ENCODE measurements at places on chromosomes 6 and 20.
A peak's percentile ranks its signal among the peaks of the same experiment; 100 is the strongest.

DNA sequence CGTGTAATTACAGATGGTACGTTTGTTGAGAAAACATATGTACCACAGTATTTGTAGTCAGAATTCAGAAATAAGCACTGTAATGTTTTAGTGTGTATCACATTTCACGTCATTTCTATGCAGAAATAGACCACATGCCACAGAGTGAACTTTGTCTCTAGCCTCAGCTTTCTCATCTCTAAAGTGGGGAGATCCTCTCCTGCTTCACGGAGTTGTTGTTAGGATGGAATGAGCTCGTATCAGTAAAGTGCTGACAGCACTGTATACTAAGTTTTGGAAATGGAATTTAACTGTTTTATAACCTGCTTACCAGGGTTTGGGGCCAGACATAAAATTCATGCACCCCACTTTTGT lies 34.2 kb upstream of the PXDC1 start:
- no peak for DNase-seq

GRCh38 chr6:123640567-123641187 lies 3.9 kb upstream of the TRDN start:
- no peak for DNase-seq

DNA sequence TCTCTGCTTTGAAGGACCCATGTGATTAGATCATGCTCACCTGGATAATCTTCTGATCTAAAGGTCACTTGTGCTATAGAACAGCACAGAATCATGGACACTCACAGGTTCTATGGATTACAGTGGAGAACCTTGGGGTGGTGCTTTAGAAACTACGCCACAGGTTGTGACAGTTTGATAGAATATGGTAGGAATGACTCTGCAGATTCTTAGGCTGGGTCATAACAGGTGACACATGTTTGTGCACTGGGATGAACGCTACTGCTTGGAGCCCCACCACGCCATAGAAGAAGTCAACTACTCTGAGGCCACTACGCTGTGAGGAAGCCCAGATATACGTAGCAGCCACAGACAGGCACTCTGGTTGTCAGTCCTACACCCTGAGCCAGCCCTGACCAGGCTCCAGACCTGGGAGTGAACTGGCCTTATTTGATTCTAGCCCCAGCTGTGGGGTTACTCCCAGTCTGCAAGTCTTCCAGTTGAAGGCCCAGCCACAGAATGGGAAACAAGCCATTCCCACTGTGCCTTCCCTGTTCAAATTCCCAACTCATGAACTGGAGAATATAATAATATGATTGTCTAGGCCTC lies 99.0 kb upstream of the SLC24A3 start:
- DNase-seq = no peak

DNA sequence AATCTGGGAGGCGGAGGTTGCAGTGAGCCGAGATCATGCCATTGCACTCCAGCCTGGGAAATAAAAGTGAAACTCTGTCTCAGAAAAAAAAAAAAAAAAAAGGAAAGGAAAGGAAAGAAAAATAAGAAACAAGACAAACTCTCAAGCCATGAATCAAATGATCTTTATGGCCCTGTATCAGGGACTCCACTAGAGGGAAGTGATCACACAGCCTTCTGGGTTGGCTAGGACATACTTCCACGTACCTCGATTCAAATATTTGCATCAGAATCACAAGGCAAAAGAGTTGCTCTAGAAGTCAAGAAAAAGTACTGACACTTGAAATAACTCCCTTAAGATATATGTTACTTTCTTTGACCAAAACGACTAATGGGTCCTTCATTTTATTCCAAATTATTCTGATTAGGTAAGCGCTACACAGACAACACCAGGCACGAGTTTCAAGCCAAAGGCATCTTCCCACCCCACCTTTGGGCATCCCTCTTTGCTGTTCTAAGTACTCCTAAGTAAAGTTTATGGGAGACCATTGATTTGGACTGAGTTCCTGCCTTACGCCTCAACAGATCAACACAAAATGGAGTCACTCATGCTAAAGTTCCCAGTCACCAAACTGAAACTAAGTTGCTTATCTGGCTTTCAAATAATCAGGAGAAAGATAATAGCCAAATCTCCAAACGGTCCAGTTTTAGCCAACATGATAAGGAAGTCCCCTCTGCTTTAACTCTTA lies 77.5 kb upstream of the NT5E start:
- DNase-seq = no peak

DNA sequence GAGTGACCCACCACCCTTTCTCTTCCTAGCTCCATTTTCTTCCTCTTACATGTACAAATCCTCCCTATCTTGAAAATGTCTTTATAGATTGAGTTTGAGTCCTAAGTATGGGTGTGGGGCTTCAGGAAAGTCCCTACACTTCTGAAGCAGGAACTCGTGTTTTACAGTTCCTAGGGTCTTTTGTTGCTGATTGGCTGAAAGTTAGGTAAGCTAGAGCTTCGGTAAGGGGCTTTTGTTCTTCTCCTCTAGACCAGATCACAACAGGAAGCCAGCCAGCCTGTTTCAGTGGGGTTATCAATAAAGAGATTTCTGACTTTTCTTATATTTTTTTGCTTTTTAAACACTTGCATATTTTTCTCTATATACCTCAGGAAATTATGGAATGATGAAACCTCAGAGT lies 51.3 kb downstream of the CNR1 start:
- DNase-seq = no peak

- no peak for DNase-seq
Observed at GRCh38 chr6:151885234-151885633, 77.8 kb downstream of the ESR1 start.

- DNase-seq = no peak
Observed at GRCh38 chr6:166499350-166500163, 86.9 kb downstream of the RAMACL start.

GRCh38 chr6:6399568-6399967 lies 79.1 kb upstream of the F13A1 start:
- DNase-seq = no peak

- no peak for DNase-seq
Observed at GRCh38 chr20:59005523-59006166, 1.4 kb downstream of the CTSZ start.

- DNase-seq = no peak
Observed at GRCh38 chr6:52641388-52641787, 29.5 kb upstream of the TMEM14A start.

DNA sequence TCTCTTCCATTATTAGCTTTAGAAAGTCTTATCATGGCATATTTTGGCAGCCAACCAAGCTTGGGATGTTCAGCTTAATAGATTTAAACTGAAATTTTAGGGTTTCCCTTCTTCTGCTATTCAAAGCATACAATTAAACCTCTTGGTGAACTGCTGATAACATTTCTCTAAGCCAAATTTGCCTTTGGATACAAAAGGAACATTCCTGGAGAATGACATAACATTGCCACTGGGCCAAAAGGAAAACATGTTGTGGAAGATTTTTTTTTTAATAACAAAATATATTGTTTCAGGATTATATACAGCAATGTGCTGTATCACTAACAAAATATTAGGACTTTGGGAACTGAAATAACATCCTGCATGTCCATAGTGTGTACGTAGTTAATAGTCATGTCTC lies 215.1 kb upstream of the TBX18 start:
- DNase-seq = peak; percentile 19

DNA sequence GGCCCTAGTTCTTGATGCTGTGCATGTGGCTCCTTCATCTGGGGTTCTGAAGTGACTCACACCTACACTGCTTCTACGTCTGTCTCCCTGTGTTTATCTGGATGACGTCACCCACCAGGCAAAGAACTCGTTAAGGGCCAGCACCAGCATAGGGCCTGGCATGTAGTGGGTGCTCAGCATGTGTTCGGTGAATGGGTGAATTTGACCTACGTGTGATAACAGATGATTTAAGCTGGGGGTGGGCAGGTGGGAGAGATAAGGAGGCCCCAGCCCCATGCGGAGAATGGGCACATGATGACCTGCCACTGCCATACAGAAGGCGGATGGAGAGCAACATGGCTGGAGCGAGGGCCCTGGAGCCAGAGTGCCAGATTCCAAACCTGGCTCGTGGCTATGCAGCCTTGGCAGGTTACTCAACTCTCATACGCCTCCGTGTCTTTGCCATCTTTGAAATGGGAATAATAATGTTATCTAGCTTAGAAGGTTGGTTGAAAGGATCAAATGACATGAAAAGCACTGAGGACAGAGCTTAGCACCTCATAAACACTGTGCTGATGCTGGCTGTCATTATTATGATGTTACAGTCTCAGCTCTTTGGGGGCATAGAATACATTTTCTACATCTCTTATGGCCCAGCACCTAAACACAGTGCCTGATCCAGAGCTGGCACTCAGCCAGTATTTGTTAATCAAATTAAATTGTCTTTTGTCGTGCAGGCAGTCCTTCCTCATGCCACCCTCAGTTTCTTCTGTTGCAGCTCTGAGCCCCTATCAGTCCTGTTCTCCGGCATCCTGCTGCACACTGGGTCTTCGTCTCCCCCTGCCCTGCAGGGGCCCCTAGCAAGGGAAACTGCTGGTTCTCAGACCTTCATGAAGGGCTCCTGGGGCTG lies 39.6 kb downstream of the VEGFA start:
- peak; percentile 85 for DNase-seq

- peak; percentile 75 for DNase-seq
Observed at GRCh38 chr20:63652192-63652980, 838 bp downstream of the STMN3 start.

- DNase-seq = no peak
Observed at GRCh38 chr6:26459023-26459810, 1.5 kb downstream of the BTN2A1 start.

GRCh38 chr6:7730001-7730783 lies 4.3 kb downstream of the BMP6 start:
- DNase-seq = no peak

GRCh38 chr6:3379482-3380060 lies 77.3 kb downstream of the SLC22A23 start:
- DNase-seq = no peak

GRCh38 chr6:42392833-42393232 lies 58.9 kb downstream of the TRERF1 start:
- no peak for DNase-seq

DNA sequence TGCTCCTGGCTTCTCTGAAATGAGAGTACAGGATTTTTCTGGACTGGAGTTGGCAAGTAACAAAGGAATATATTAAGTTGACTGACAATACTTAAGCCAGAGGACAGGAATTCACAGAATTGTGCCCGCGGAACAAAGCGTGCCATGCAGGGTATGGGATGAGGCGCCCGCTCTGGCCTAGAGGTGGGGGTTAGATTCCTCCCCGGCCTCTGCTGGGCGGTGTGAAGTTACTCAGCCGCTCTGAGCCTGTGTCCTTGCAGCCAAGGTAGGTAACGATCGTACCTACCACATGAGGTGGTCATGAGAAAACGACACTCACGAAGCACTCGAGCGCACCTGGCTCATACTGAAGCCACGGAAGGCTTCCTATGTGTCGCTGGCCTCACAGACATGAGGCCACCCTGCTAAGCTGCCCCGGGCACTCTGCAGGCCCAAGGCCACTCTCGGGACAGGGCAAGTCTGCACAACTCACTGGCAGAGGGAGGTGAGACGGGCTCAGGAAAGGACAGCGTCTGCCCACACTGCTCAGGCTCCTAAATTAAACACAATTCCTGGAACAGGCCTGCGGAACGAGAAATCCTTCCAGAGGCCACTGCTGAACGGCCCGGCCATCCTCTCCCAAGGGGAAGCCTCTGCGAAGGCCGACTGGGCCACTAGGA lies 70.8 kb downstream of the PSMG4 start:
- DNase-seq = no peak

- peak; percentile 52 for DNase-seq
Observed at GRCh38 chr6:26576929-26577719, 19.6 kb upstream of the ABT1 start.

GRCh38 chr6:29938746-29939508 lies 3.4 kb upstream of the HLA-A start:
- DNase-seq = no peak

DNA sequence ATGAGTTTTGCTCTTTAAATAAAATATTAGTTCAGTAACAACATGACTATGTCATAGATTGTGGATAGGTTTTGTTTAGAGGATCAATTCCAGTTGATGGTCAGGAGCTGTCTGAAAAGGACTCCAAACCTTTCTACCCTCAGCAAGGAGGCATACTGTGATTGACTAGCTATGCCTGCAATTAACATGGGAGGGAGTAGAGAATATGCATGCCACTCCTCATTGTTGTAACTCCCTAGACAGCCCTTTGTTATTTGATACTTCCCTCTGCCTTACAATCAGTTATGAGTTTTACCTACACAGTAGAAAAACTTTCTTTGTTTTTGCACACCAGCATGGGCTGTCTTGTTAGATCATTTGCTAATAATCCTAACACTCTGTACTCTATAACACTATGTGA lies 1418.5 kb downstream of the KHDRBS2 start:
- DNase-seq = no peak

DNA sequence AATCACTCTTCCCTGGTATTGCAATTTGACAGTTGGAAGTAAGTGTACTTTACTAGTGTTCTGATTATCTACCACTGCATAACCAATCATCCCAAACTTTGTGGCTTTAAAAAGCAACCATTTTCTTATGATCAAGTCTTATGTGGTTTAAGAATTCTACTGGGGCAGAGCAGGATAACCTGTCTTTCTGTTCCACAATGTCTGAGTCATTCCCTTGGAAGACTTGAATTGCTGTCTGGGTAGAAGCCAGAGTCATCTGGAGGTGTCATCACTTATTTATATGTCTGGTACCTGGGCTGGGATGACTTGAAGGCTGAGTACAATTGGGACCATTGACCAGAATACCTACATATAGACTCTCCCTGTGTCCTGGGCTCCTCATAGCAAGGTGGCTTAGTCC lies 644.3 kb downstream of the HDGFL1 start:
- no peak for DNase-seq

GRCh38 chr6:169726049-169726400 lies 1.7 kb upstream of the PHF10 start:
- no peak for DNase-seq

DNA sequence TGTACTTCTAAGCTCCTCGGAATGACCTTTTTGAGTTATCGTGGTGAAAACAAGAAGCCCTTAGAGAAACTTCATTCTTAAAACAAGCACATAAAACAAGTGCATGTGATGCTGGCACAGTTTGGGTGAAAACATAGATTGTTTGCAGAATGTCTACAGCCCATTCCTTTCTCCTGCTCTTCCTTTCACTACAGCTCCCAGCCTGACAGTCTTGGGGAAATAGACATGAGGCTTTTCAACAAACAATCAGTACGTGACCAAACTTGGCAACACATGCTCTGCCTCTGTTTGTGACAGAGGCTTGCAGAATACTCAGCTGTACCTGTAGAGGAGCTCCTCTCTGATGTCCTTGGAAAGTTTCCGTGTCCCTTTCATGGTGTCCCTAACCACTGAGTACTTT lies 321.6 kb downstream of the ZFAND3 start:
- no peak for DNase-seq

GRCh38 chr6:159777240-159777904 lies 12.0 kb downstream of the TCP1 start:
- DNase-seq = no peak
